NCI-H748 treated with DMSO at 0.1 percent for 48 hours (cell line): ENCODE measurements at places on chromosomes 2 and 18.

GRCh38 chr2:158806941-158807340, 11.8 kb downstream of the DAPL1 start:
- no peak for DNase-seq

DNA sequence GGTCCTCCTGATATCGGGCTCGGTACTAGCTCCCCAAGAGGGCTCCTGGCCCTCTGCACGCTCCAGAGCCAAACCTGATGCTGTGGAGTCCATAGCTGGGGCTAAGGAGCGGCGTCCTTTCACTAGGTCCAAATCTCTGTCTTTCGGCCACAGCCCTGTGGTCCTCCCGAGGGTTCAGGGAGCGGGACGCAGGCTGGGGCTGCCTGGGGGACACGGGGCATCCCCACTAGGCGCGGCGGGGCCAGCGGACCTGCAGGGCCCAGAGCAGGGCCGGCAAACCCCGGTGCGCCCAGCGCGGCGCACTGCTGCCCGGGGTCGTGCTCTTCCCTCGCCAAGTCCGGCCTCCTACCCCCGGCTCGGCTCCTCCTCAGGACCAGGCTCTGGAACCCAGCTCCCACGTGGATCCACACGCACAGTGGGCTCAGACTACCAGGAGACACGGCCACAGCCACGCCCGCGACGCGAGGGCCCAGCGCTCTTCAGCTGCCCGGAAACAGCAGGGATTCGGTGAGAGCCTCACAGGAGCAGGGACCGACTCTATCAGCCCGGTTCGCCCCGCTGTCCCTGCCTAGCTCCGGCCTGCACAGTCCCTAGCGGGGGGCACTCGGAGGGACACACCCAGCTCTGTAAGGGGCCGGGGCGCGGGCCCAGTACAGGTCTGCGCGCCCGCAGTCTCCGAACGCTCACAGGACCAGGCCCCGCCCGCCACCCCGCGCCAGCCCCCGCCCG, 593 bp downstream of the ZNF514 start:
- DNase-seq, result peak; percentile 10

GRCh38 chr2:128841803-128842202, 523.1 kb upstream of the HS6ST1 start:
- no peak for DNase-seq

GRCh38 chr18:53567929-53568574, 656.4 kb downstream of the MBD2 start:
- DNase-seq, result peak; percentile 27

DNA sequence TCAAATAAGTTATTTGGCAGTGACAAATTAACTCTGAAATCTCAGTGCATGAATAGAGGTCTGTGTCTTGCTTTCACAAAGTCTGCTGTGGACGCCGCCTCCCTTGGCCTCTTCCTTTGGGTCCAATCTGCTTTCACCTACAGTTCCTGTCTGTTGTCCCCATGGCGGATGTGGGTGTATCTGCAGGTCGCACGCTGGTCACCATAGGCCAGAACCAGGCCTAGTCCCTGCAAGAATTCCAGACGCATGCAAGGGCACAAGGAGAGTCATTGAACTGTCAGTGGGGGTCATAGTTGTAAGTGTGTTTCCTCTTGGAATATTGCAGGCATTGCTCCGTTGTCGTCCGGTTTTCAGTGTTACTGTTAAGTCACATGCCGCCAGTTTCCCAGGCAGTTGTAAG, 7.4 kb downstream of the SOCS6 start:
- DNase-seq, result no peak

DNA sequence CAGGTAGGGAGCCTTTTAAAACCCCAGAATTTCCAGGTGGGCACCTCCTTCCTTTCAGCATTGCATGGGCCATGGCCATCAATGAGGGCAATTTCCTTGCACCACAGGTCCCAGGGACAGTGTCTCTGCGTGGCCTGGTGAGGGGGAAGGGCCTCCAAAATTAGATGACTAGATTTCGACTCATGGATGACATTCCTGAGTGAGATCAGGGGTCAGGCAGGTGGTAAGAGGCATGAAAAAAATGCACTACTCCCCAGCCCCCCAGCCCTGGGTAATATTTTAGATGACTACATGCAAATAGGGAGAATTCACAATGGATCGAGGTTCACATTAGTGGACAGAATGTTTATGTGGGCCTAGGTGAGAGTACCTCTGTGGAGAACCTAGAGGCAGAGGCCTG, 19.0 kb upstream of the IGFBP5 start:
- no peak for DNase-seq

GRCh38 chr2:146523196-146523595, 1321.6 kb upstream of the ACVR2A start:
- peak; percentile 11 for DNase-seq

GRCh38 chr2:238716171-238716570, 131.7 kb upstream of the TWIST2 start:
- no peak for DNase-seq

DNA sequence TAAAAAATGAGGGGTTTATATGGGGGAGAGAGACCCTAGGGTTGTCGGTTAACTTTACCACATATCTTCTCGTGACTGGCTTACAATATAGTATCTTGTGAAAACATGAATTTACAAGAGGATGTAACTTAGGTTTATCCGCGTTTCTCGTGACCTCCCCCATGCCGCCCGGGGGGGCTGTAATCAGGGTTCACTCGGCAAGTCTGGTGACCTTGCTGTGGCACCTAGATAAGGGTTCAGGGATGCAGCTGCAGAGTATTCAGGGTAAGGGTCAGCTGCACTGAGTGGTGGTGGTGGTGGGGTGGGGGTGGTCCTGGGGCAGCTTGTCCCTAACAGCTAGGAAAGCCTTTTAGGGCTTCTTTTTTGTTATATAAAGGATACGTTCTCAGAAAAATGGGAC, 112.3 kb downstream of the LYPD1 start:
- DNase-seq, result no peak

- DNase-seq, result no peak
These were observed 28.5 kb downstream of the MAL start for GRCh38 chr2:95054016-95054415.

DNA sequence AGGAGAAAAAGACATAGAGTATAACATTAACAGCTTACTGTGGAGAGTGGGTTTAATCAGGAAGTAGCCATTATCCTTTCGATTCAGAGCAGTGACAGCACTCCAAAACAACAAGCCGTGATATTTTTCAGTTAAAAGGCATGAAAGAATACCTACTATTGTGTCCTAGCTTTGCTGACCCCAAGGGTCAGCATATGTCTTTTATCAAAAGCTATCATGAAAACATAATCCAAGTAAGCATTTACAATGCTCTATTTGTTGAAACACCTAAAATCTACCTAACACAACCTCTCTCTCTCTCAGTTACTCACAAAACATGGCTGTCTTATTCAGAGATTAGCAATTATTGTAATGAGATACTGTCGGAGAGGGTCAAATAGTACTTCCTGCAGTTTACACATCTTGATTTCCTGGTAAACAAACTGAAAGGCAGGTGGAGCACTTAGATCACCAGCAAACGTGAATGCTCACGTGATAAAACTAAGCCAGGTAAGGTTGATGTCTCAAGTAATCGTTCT, 100.0 kb downstream of the BAZ2B start:
- peak; percentile 99 for DNase-seq

DNA sequence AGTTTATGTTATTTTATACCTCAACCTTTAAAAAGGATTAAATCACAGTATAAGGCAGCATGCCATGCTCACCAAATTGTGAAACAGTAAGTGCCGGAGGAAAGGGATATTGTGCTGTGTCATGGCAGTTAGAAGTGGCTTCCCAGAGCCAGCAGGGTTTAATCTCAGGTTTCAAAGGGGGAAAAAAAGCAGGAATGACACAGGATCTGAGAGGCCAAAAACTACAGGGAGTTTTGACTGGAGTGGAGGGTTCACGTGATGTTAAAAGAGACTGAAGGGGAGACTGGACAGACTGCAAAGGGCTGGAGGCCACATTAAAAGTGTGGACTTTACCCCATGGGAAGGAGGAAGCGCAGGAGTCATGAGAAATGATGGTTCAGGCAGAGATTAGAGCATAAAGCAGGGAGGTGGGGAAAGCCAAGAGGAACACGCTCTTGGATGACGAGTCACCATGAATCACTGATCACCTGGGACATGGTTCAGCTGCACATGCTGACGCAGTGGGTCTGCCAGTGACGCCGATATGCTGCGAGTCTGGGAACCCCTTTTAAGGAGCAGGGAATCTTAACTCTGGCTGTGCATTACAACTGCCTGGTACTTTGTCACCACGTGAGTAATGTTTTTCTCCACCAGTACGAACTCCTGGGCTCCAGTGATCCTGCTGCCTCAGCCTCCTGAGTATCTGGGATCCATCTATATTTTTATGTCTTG, 6.1 kb downstream of the CHMP1B start:
- DNase-seq, result no peak

GRCh38 chr18:23460285-23461273, 7.5 kb downstream of the RIOK3 start:
- no peak for DNase-seq

GRCh38 chr2:128279009-128279408, 39.7 kb downstream of the HS6ST1 start:
- DNase-seq, result no peak

DNA sequence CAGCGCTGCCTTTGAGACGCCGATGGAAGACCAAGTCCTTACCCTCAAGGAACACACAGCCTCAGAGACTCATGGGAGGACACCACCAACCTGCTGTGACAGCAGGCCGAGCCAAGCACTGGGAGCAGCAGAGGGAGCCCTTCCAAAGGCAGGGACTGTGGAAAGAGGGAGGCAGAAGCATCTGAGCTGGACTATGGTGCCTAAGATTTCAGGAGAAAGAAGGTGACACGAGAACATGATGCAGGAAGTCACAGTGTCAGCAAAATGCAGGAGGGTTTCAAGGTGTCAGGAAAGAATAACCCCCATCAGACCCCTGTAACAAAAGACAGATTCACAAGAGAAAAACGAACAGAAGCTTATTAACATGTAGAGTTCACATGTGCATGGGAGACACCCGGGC, 24.2 kb upstream of the COX7A2L start:
- DNase-seq, result no peak

GRCh38 chr2:211756266-211756665, 782.3 kb downstream of the ERBB4 start:
- no peak for DNase-seq

DNA sequence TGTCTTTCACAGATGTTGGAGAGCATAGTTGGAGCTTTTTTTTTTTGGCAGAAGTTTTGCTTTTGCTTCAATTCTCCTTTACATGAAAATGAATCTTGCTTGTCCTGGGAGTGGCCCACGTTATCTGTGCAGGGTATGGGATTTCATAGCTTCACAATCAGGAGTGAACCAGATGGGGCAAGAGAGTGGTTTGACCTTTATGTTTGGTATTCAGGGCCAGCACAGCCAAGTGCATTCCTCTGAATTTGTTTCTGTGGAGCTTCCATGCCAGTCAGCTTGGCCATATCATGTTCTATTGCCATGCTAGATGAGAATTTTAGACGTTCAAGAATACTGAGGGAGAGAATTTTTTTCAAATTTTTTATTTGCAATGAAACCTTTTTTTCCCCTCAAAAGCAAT, 116.6 kb downstream of the PRPF40A start:
- no peak for DNase-seq

DNA sequence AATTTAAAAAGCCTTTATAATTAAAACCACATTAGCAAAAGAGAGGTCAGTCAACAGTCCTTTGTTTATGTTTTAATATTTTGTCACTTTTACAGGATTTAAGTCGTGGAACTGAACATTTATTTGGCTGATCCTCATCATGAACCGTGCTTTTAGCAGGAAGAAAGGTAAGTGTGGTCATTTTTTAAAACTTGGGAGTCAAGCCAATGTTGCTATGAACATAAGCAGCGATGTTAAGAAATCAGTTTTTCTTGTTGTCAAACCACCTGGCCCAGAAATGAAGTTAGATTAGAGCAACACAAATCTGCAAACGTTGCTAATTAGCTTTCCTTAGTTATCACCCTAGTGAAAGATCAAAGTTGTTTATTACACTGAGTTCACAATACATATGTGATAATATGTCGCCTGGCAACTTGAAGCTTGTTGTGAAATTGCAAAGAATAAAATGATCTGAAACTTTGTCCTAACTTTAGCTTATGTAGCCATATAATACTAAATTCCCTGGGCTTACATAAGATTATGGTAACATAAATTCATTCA, 186.0 kb downstream of the GULP1 start:
- DNase-seq, result no peak

DNA sequence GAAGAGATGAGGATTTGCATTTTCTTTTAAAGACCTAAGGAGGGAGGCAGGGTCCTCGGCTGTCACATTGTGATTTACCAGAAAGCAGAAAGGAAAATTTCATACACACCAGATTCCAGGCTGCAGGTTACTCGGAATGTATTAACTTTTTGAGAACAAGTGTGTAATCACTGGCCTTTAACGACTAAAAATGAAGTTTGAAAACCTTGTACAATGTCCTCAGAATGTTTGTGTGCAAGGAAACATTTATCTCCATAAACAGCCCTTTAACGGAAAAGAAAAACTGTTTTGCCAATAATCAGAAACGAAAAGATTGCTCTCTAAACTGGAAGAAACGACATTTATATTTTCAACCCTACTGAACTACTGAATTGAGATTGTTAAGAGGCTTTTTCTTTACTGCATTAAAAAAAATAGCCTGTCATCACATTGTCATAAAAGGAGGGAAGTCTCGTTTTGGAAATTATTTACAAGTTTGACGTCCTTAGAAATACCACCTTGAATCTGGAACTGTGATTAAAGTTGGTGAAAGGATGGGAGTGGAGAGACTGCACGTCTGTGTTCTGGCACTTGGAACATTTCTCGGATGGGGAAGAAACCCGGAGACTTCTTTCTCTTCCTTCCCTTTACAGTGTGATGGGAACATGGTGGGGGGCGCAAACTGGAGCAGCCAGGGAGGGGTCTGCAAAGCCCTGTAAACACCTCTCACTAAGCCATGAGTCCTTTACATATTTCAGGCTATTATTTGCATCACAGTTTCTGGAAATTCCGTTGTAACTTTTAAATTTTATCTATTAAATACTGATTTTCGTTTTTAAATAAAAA, 134.1 kb upstream of the SIX3 start:
- no peak for DNase-seq

DNA sequence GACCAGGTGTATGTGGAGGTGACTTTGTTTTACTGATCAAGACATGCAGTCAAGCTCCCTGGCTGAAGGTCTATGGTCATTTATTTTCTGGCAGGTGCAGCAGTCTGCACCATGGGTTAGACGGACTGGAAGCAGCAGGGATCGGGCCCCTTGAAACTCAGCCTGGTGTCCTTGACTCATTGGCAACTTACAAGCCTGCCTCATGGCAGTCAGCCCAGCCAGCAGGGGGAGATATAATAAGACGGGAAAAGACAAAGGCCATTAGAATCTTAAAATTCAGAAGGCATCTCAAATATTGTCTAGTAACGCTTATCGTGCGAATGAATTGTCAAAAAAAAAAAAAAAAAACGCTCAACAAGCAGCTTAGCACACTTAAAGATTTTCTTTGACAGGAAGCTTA, 308.2 kb downstream of the EN1 start:
- no peak for DNase-seq

GRCh38 chr2:136448986-136449780, 316.2 kb upstream of the THSD7B start:
- DNase-seq, result no peak
